T47D (cell line): ENCODE measurements at places on chromosomes 12 and 14.

GRCh38 chr12:2284857-2285256, 232.1 kb downstream of the CACNA1C start:
- no peak for DNase-seq

- DNase-seq: no peak
Measured at GRCh38 chr12:14896521-14897169, 11.0 kb upstream of the MGP start.

DNA sequence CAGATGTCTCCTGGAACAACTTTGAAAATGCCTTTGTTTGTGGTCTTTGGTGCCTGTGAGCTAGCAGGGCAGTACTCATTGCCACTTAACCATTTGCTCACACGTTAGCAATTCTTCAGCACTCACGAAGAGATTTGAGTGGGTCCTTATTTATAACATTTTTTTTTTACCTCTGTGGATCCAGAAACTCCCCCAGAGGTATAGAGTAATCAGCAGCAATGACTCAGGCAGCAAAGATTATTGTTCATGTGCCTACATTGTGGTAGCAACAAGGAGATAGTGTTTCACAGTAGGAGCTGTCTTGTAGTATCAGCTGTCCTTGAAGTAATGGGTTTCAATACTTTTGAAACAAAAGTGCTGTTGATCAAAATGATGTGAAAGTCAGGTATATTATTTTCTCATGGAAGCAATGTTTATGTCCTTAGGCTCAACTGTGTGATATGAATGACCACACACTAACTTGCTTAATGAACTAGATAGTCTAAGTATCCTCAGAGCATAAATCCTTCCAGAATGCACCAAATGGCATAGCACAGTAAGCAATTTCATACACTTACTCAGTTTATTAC, 304.1 kb downstream of the EGLN3 start:
- no peak for DNase-seq

DNA sequence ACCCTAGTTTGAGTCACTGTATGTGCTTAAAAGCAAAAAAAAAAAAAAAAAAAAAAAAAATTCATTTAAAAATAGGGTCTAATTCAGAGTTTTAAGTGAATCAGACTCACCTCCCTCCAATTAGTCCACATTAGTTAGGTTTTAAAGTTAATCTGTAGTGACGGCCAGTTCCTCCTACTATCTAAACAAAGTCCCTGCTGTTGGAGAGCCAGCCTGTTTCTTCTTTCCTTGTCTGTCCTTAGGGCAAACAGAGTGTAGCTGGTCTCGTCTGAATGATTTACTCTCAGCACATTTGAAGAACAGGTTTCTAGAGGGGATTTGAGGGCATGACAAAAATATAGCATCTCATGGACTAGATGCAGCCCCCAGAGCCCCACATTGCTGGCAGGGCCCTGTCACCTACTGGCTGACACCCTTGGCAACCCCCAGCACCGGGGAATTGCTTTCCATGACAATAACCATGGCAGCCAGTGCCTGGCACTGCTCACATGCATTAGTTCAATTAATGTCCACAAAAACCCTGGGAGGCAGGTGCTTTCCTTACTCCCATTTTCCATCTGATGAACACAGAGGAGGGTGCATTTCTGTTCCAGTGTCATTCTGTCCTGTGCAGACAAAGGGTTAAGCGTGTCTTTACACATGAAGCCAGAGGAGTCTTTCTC, 138.3 kb downstream of the PLXNC1 start:
- no peak for DNase-seq

DNA sequence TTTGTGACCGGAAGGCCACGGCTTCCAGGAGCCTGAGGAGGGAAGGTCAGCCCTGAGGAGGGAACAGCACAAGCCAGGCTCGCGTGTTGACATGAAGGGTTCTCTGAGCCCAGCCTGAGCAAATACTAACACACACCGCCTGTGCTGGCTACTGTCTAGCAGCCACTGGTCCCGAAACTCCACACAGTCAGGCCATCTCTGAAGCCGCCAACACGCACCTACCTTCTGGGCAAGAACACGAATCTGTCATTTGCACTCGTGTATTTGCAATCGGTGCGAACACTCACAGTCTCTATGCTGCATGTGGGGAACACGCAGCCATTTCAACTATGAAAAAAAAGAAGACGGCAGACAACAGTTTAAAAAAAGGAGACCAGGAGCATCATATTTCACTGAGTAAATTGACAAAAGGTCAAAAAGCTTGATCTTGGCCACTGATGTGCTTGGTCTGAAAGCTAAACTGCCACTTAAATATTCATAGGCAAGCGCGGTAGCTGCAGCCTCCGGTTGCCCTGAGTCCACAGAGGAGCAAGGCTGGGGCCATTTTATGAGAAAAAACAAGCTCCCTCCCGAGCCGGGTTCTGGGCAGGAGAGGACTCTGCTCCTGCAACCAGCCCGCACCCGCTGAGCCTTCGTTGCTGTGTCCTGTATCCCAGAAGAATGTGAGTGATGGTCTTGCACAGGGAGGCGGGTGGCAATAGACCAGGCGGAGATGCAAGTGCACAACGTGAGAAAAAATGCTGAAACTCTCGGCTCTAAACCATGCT, 57.8 kb downstream of the RIMBP2 start:
- DNase-seq: no peak

DNA sequence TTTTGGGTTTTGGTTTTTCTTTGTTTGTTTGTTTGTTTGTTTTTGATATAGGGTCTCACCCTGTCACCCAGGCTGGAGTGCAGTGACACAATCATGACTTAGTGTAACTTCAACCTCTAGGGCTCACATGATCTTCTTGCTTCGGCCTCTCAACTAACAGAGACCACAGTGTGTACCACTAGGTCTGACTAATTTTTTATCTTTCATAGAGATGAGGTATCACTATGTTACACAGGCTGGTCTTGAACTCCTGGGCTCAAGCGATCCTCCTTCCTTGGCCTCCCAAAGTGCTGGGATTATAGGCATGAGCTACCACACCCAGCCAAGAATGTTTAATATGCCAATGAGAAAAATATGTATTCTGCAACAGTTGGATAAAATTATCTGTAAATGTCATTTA, 29.6 kb upstream of the USP15 start:
- DNase-seq: no peak

DNA sequence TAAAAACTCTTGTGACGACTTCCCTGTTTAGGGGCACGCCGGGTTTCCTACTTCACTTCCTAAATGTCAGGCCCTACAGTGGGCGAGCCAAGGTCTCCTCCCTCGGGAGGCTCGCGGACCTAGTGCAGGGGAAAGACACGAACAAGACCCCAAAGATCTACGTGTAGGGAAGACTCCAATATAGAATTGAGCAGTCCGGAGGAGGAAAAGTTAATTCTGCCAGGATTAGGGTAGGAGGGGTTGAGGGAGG, 564 bp downstream of the ATXN3 start:
- peak; percentile 5 for DNase-seq

DNA sequence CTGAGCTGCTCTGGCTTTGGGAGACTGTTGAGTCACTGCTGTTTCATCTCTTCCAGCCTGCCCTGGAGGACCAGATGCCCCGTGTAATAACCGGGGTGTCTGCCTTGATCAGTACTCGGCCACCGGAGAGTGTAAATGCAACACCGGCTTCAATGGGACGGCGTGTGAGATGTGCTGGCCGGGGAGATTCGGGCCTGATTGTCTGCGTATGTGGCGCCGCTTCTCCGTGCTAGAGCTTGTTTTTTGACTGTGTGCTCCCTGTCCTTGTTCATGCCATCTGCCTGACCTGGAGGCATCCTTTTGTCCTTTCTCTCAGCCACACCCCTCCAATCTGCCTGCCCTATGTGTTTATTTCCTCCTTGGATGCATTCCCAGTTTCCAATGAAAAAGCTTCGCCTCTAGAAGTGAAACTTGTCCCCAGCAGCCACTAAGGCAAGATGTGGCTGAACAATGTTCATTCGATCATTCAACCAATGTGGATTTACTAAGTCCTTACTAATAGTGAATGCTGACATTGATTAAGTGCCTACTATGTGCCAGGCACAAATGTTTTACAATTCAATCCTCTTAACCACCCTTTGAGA, 98.6 kb downstream of the NT5DC3 start:
- no peak for DNase-seq

DNA sequence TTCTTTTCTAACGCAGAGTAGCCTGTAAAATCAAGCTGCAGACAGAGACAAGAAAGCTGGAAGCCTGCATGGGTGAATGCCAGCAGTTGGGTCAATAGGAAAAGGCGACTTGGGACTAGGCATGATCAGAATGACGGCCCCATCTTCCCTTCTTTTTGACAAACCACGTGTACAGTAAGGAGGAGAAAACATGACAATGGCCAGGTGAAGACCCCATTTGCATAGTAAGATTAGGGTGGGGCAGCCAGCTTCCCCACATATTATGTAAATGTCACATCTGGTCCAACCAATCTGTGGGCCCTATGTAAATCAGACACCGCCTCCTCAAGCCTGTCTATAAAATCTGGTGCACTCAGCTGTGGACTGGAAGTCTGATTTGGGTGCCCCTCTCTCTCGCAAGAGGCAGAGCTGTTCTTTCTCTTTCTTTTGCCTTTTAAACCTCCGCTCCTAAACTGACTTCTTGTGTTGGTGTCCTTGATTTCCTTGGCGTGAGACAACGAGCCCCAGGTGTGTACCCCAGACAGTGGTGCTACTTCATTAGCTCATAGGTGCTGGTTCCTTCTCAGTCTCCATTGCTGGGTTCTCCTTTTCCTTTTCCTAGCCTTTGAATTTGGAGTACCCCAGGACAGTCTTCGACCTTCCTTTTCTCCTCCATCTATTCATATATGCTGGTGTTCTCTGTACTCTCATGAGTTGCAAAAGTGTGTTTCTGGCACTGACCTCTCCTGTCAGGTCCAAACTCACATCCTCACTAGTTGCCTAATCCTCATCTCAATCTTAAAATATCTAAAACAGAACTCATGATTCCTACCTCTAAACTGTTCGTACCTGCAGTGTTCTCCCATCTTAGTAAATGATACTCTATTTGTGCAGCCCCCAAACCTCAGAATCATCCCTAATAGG, 9.4 kb upstream of the DHRS7 start:
- no peak for DNase-seq

DNA sequence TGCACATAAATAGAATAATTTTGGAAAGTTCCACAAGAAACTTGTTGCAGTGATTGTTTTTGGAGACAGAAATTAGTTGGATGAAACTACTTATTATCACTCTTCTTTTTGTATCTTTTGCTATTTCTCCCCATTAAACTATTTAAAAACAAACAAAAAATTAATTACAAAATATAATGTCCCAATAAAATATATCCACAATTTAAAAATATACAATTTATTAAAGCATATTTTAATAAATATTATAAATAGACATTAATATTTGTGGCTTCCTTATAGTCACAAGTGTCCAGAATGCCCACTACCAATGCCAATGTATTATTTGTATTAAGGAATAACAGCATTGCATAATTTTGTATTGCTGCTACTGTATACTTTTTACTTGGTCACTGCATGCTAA, 52.5 kb upstream of the GCH1 start:
- DNase-seq: no peak

DNA sequence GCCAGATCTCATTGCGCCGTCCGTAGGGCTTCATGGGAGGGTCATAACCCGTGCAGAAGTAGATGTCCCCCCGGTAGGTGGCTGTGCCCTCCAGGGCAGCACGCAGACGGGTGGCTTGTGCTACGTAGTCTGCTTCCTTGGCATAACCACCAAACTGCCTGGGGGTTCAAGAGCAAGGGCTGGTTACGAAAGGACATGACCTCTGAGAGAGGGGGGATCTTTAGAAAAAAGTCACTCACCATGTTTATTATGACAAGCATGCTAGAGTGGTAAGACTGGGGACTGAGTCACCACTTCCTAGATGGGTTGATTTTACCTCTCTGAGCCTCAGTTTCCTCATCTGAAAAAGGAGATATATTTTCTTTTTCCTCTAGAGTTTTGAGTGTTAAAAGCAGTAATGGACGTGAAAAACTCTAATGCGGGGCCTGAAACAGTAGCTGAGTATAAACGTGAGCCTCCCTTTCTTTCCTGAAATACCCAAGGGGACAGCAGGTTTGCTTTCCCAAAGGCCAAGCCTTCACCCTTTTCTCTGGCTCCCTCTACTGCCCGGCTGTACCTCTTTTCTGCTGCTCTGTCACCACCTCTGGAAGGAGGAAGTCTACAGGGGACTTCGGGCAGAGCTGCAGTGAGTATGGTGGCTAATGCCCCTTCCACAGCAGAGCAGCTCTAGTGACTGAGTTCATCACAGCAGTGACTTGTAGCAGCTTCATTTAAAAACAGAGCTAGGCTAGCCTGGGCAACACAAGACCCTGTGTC, 23.5 kb upstream of the GPRC5D start:
- peak; percentile 6 for DNase-seq

DNA sequence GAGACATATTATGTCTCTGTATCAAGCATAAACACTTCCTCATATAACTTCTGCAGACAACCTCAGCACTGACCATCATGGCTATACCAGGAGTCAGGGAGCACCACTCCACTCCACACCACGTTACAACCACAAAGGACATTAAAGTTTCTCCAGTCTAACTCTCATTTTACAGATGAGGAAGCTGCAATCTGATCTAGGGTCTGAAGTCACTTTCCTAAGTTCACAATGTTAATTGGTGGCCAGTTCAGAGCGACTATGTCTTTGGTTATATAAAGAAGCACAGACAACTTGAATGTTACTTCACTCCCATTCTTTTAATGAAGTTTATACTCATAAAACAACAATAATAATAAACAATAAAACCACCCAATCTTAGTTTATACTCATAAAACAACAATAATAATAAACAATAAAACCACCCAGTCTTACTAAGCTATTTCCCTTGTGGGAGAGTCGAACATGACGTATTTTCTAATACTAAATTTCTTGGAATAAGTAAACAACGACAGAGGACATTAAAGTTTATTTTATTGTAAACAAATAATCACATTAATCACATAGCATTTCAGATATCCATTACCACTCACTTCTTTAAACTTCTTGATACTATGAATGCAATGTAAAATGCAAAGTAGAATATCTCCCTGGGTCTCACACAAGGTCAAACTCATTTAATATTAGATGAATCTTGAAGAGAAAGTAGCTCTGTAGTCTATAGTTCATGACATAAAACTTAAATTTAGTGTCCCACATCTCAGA, 72.4 kb upstream of the SSTR1 start:
- DNase-seq: no peak

GRCh38 chr12:43444940-43445564, 107.0 kb downstream of the ADAMTS20 start:
- DNase-seq: no peak

DNA sequence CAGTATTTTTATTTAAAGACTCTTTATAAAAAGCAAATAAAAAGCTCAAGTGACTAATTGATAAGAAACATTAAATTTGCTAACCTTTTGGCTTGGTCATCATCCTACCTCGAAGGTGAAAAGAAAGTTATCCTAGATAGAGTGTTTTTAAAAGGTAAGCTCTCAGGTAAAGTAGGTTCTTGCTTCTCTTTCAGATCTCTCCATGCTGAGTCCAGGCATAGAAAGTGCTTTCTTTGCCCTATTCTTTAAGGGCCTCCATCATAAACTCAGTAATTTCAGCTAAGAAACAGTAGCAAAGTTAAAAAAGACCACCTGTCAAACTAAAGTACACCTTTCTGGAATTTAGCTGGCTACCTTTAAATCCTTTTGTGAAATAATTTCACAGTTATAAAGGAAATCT, 20.6 kb upstream of the ANHX start:
- DNase-seq: no peak

GRCh38 chr14:77314043-77314442, 6.6 kb downstream of the POMT2 start:
- DNase-seq: peak; percentile 93

- no peak for DNase-seq
Measured at GRCh38 chr14:98725191-98725590, 546.8 kb downstream of the BCL11B start.

- DNase-seq: no peak
Measured at GRCh38 chr14:51139121-51139681, 44.3 kb upstream of the TRIM9 start.

- no peak for DNase-seq
Measured at GRCh38 chr12:116420227-116420880, 138.8 kb upstream of the MAP1LC3B2 start.
